Right forelimb (tissue), 1 donor: ENCODE measurements at places on chromosomes 11 and 22.

- peak; percentile 50 for DNase-seq
Observed at GRCh38 chr22:38172832-38173640, 8.6 kb downstream of the PLA2G6 start.

DNA sequence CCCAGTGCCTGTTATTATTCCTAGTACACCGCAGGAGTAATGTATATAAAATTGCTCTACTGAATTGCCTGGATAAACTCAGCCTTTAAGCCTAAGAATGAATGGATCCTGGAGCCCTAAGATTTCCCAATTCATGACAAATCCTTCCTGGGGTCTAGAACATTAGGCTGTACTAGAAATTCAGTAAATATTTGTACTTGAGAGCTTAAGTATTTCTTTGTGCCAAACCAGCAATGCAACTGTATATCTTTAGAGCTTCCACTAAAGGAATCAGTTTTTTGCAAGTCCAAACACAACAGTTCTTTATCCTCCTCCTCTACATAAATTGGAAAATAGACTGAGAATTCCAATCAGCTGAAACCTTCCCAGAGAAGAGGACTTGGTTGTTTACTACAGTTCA lies 65.6 kb downstream of the FAM168A start:
- no peak for DNase-seq

DNA sequence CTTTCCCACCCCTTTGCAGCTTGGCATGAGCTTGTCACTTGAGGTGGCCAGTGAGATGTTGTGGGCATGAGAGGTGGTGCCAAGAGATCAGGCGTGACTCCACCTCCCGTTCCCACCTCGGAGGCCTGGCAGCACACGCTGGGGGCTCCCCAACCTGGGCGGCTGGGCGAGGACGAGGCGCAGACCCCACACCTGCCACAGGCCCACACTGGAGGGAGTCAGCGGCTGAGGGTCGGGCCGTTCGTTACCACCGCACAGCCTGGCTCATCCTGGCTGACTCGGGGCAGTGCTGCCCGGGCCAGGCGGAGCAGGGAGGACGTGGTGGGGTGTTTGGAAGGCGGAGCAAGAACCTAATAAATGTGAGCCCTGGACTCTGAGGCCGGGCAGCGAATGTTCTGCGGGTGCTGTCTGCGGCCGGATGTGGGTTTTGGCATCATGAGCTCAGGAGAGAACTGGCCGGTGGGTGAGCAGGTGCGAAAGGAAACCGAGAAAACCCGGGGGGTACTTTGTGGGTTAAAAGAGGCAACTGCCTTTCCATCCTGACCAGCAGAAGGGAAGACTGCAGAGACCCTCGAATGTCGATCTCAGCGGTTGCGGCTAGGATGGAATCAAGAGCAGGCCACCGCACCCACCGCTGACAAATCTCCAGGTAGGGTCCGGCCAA lies 10.2 kb upstream of the IFITM3 start:
- DNase-seq = no peak

DNA sequence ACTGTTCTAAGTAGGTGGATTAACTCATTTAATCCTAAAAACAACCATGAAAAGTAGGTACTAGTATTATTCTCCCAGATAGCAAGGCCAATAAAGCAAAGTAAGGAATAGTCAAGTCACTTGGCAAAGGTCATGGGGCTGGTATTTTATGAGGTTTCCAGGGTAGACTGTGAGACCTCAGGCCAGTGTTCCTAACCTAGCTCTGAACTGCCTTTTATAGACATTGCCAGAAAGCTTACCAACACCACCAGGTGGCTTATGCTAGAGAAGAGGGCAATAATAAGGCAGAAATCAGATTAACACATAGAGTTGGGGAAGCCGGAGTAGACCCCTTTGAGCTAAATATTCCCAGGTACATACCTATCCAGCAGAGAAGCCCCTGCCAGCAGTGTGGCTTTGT lies 490.9 kb upstream of the TENM4 start:
- DNase-seq = no peak
